Epithelial cell of proximal tubule (primary cell): ENCODE measurements at places on chromosomes 2 and 18. TPM values are rescaled to one million over a fixed set of nuclear protein-coding genes. Genes with fewer than 3 reads are reported as not detected.

The NGEF gene
- total RNA-seq, result 4.2 and 8.6 TPM in 2 replicates

The TIMM21 gene
- total RNA-seq, result 20.4 and 51.7 TPM in 2 replicates

GRCh38 chr2:128631698-128632500 lies 313.2 kb upstream of the HS6ST1 start:
- no peak for DNase-seq

GRCh38 chr2:189179570-189179950 lies at the start of gene COL5A2:
COL5A2 (minus strand) TSS chr2:189179761; CDS start chr2:189179604, 157 bp downstream.
- peak; percentile 10 for DNase-seq

The PARD3B gene
- 0.94 and 3.6 TPM in 2 replicates for total RNA-seq

DNA sequence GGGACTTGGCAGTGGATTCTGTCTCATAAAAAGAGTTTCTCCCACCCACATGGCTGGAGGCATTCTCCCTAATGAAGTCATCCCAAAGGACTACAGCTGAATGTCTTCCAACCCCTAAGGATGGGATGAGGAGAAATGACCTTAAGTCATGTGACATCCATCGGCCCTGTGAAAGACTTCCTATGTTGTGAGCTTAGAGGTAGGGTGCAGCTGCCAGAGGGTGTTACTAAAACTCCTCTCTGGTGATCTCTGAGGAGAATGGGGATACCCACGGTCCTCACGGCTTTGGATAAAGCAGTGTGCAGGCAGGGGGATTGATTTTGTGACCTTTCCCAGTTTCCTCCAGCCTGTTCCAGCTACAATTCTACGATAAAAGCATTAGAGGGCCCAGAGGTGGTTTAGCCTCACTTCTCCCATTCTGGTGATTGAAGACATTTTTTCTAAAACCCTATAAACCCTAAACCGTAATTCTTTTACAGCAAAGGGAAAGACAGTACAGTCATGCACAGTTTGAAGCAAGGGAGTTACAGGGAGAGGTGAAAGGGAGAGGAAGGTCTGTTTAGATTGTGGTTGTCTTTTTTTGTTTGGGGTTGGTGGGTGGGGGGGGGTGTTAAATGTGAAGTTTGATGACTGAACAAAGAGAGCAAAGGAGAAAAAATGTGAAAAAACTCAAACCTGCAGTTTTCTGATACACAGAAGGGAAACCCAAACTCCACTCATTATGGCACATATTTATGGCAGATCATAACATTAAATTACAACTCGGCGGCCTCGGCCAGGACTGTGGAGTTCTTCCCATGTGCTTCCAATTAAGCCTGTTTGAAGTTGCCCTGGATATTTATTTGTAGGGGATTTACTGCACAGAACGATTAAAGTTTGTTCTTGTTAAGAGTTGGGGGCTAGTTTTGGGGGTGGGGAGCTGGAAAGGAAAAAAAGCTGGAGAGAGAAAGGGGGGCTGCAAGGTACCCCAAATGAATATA lies 26.6 kb upstream of the SLC14A2 start:
- DNase-seq, result no peak

The MYL12A gene
- 755 and 992 TPM in 2 replicates for total RNA-seq

- DNase-seq, result no peak
Observed at GRCh38 chr2:160322320-160322719, 122.2 kb upstream of the ITGB6 start.

- no peak for DNase-seq
Observed at GRCh38 chr18:59268721-59269562, 4.3 kb downstream of the RAX start.

The CRACDL gene
- total RNA-seq, result 0.29 and 1.0 TPM in 2 replicates

GRCh38 chr2:239455436-239456203 lies 54.8 kb upstream of the HDAC4 start:
- DNase-seq, result no peak

DNA sequence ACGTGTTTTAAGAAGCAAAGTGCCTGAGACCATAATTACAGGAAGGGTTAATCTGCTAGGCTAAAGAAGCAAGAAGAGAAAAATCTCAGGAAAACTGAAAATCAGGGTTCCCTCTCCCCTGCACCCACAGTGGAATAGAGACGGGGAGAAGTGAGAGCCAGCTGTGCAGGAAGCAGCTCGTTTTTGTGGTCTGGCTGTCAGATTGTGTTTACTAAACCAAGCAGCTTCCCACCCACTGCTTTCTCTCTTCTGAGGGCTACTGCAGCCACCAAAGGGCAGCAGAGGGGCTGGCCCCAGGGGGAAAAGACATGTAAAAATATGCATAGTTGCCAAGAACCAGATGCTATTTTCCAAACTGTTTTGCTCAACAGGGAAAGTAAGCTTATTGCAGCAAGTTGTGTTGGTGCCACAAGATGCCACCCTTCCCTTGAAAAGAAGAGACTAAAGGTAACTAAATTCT lies 72.6 kb upstream of the THUMPD2 start:
- no peak for DNase-seq

- DNase-seq, result peak; percentile 70
Observed at GRCh38 chr2:217223222-217223930, 363.5 kb upstream of the TNP1 start.
